ENCODE measurements at places on chromosomes 3 and 15.

GRCh38 chr15:98649472-98650416, 1.4 kb downstream of the IGF1R start:
- no peak for ATAC-seq

DNA sequence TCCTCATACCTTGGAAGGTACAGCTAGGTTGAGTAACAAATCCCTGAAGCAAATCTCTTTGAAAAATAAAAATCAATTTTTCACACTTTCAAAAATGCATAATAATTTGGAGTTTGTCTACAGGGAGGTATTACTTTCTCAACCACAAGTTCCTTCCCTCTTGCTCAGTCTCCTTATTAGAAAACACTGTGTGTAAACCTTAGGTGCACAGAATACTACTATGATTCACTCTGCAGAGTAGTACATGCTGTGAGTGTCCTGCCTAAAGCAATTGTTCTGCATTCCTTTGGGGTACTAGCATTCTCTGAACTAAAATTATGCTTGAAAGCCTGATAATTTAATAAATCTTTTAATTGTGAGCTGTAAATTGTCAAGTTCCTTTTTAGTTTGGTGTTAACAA, 115.9 kb upstream of the EPHA3 start:
- no peak for ATAC-seq

DNA sequence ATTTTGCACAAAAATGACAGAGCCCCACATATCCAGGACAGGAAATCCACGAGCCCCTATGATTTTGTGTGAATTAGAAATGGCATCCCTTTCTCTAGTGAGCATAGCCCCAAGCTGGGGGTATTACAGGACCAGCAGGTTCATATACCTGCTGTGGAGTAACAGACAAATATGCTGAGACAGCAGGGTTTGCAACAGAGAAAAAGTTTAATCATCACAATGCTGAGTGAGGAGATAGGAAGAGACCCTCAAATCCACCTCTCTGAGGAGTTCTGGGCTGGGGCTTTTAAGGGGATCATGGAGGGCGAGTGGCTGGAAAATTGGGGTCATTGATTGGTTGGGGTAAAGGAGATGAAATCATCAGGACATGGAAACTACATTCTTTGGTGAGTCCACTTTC, 8.4 kb upstream of the MYZAP start:
- ATAC-seq, result no peak

- ATAC-seq, result no peak
Measured at GRCh38 chr3:13214847-13215472, 141.7 kb upstream of the IQSEC1 start.

- ATAC-seq, result no peak
Measured at GRCh38 chr3:168659015-168659414, 563.3 kb upstream of the GOLIM4 start.

GRCh38 chr15:72796210-72796514, 12.6 kb upstream of the ADPGK start:
- no peak for ATAC-seq

GRCh38 chr15:27851858-27852210, 247.3 kb downstream of the OCA2 start:
- ATAC-seq, result no peak

- ATAC-seq, result no peak
Measured at GRCh38 chr15:39125226-39125625, 455.7 kb upstream of the THBS1 start.

All from stimulated activated memory B cell treated with anti-CD40 and anti-IgM and Interleukin-4, amounts not matched to agents 10 μg/mL and 1 μg/mL and 100 μg/mL, for 72 hours (primary cell).